ENCODE measurements at places on chromosomes 1 and 21. TPM values are rescaled to one million over a fixed set of nuclear protein-coding genes. Genes with fewer than 3 reads are reported as not detected.

- H3K4me1 ChIP-seq, result no peaks in the 10 kb centered on the region
- no peaks in the 10 kb centered on the region for H3K27me3 ChIP-seq
- no peaks in the 10 kb centered on the region for H3K36me3 ChIP-seq
- H3K27ac ChIP-seq, result no peak overlapping the region
These were observed 556.8 kb downstream of the AGBL4 start for GRCh38 chr1:49466961-49467360.

OR2T11 gene
- not detected for total RNA-seq

DNA sequence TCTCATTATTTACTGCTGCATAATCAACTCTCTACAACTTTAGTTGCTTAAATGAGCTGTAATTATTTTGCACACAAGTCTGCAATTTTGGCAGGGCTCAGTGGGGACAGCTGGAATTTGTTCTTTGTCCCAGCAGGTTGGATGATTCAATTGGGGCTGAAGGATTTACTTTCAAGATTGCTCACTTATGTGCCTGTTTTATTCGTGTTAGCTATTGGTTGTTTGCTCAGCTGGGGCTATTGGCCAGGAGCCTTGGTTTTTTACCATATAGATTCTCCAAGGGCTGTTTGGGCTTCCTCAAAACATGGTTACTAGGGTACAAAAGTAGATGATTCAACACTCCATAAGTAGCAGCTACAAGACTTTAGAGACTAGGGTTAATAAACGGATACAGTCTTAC lies 13.4 kb downstream of the OR10R2 start:
- DNase-seq, result no peak
- H3K36me3 ChIP-seq, result no peaks in the 10 kb centered on the region
- H3K4me3 ChIP-seq, result no peak overlapping the region
- no peak overlapping the region for H3K27ac ChIP-seq
- no peaks in the 10 kb centered on the region for H3K4me1 ChIP-seq
- H3K27me3 ChIP-seq, result no peaks in the 10 kb centered on the region

LCE6A gene
- not detected for total RNA-seq

- no peak overlapping the region for H3K27ac ChIP-seq
- no peaks in the 10 kb centered on the region for H3K27me3 ChIP-seq
- H3K4me1 ChIP-seq, result no peaks in the 10 kb centered on the region
- H3K4me3 ChIP-seq, result no peak overlapping the region
These were observed 28.7 kb downstream of the IFI44 start for GRCh38 chr1:78678324-78678723.
